ENCODE measurements at places on chromosomes 12 and 14.
A peak's percentile ranks its signal among the peaks of the same experiment; 100 is the strongest.

DNA sequence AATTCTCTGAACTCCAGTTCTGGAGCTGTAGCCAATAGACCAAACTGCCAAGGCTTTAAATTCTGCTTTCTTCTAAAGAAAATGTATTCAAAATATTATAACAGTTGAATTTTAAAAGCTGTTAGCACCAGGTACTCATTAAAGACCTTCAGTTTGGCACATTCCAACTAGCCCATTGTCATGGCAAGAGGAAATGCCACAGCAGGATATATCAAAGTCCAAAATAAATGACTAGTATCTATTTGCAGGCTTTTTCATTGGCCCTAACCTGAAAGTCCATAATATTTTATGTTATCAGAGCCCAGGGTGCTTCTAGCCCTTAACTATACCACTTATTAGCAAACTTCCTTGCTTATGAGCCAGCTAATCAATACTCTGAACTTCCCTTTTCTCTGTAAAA, 3.1 kb upstream of the RIC8B start:
- no peak for DNase-seq

- DNase-seq: no peak
These were observed 81.5 kb upstream of the TMCC3 start for GRCh38 chr12:94731733-94732360.

DNA sequence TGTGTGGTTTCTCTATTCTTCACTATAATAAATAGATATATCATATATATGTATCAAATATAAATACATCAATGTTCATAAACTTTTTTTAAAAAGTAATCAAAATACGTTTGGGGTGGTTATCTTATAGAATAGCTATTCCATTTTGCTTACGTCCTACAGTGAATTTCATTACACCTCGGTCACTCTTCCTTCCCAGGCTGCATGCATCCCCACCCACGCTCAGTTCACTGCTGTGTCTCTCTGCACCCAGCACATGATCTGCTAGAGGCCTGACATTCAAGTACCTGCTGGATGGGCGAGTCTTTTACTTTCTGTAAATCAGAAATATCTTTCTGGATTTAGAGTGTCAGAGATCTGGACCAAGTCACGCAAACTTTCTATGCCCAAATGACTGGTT, 3.6 kb downstream of the STX2 start:
- no peak for DNase-seq

DNA sequence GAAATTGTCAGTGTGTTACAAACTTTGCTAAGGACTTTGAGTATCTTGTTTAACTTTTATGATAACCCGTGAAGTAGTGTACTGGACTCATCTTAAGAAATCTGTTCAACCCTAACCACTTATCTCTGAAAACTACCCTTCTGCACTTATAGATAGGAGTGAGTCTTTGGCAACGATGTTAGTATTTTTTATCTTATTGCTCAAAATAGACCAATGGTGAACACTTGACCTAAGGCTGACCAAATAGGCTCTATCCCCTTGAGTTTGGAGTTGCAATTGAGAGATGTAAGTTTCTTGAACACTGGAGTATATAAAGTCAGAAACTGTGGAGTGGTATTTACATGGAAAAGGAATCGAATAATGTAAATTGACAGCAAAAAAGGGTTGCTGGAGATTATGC, 786.1 kb downstream of the TMTC2 start:
- no peak for DNase-seq

DNA sequence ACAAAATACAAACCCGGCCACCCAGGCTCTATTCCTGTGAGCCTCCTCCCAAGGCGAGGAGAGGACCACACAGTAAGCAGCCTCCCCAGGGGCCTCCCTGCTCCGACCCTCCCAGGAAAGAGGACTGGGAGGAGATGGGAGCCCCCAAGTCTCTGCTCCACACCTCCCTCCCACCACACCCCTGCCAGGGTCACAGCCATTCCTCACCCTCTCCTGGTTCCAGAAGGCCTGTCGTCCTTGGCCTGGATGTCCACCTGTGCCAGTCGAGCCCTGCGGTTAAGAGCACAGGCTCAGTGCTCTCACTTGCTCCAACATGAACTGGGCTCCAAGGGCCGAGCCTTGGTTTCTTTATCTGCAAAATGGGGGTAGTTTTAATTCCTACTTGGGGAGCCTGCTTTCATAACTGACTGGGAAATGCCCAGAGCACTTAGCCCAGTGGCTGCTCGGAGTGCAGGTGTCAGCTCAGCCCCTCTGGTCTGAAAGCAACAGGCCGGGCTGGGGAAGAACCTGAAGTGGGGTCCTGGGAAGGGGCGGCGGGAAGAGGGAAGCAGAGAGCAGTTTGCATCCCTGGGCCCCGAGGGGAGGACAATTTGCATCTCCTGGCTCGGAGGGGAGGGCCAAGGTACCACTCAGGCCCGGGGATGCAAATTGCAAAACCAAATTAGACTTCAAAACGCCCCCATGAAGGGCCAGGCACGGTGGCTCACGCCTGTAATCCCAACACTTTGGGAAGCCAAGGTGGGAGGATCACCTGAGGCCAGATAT, 23.6 kb downstream of the TCHP start:
- DNase-seq: no peak

DNA sequence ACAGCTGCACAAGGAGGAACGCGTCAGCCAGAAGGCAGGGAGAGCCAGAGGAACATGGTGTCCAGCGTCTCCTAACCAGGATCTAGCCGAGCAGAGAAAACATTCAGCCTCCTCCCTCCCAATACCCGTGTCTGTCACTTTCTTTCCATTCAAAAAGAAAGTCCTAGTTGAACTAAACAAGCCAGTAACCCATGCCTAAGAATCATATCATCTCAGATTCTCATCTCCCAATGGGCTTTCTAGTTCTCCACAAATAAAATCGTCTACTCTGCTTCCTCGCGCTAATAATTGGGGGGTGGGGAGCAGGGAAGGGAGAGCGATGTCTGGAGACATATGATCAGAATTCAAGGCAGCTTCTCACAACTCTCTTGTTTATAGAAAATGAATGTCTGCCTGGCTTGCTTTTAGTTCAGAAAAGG, 7.4 kb downstream of the NKX2-1 start:
- no peak for DNase-seq

DNA sequence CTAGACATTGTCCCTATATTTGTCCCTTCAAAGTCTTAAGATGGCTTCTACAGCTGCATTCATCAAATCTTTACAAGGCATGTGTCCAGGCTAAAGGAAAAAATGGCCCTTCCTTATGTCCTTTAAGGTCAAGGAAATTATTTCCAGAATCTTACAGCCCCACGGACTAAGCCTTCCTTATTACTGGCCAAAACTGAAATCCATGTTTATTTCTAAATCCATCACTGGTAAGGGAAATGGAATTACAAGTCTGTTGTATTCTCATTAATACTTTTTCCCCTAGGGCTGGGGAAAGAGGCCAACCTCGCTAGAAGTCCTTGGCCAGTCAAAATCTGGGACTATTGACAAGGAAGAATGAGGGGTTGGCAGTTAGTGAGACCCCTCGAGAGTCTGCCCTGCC, 252.5 kb downstream of the TMEM132C start:
- no peak for DNase-seq

GRCh38 chr12:90729736-90730135, 225.2 kb downstream of the CCER1 start:
- DNase-seq: no peak

DNA sequence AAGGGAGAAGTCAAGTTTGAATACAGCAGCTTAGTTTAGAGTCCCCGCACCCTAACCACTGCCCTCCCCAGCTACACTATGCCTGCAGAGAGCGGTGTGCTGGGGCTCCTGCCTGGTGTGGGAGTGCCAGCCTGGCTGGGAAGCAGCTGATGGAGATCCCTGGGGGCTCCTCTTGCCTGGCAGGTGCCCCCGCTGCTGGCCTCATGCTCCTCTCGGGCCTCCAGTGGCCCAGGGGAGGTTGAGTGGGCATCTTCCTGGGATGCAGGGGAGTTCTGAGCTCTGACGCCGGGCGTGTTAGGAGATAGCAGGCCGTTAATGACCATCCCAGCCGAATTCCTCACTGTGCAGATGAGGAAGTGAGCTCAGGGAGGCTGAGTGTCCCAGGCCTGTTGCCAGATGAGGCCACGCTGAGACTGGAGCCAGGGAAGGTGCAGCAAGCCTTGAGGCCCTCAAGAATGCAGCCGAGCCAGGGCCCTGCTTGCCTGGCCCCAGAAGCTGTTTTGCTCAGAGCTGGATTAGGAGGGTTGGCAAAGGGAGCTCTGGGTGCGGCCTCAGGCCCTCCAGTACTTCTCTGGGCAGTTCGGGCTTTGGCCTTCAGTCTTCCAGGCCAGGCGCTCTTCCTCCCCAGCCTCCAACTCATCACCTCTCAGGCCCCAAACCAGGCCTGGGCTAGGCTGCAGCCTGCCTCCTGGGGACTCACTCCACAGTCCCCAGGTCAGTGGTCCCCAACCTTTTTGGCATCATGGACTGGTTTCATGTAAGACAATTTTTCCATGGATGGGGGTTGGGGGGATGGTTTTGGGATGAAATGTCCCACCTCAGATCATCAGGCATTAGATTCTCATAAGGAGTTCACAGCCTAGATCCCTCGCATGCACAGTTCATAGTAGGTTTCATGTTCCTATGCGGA, 6.6 kb upstream of the CYP46A1 start:
- DNase-seq: no peak

DNA sequence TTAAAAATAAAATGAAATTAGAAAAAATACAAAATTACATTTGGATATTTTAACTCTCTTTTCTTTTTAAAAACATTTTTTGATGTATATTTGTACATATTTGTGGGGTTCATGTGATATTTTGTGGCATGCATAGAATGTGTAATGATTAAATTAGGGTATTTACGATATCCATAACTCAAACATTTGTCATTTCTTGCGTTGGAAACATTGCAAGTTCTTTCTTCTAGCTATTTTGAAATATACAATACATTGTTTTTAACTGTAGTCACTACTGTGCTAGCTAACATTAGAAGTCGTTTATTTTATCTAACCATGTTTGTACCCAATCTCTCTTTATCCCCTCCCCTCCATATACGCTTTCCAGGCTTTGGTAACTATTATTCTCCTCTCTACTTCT, 13.9 kb upstream of the EIF2S3B start:
- DNase-seq: no peak

GRCh38 chr12:15728118-15728598, 61.0 kb downstream of the EPS8 start:
- no peak for DNase-seq

DNA sequence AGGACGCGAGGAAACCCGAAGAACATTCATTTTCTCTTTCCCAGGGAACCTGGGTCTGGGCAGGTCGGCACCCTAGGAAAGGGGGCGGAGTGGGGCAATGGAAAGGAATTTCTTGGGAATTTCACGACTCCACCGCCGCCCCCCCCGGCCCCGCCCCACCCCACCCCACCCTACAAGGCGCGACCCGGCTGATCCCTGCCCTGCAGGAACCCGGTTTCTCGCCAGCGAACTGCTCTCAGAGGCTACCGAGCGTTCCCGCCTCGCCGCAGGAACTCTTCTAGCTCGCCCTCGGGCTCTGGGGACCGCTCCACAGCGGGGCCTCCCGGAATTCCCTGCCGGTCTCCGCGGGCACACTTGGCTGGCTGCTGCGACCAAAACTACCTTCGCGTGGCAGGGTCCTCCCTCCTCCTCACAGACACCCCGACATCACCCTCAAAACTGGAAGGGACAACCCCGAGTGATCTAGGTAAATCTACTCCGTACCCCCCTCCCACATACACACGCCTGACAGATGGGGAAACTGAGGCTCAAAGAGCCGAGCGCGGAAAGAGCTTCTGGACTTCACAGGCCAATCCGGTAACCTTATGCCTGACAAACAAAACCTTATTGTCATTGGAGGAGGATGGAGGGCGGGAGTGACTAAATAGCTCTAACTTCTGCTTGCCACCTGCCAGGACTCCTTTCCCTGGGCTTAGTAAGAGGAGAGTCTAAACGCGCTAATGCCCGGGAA, 785 bp upstream of the ACTN1 start:
- DNase-seq: no peak

- DNase-seq: no peak
These were observed 7.7 kb downstream of the THAP2 start for GRCh38 chr12:71671816-71672215.

- DNase-seq: no peak
These were observed 1197.5 kb downstream of the LRFN5 start for GRCh38 chr14:42804141-42804540.

- DNase-seq: no peak
These were observed 51.7 kb downstream of the ATP23 start for GRCh38 chr12:57993030-57993429.

- no peak for DNase-seq
These were observed 111.9 kb downstream of the CCDC60 start for GRCh38 chr12:119446459-119446858.

DNA sequence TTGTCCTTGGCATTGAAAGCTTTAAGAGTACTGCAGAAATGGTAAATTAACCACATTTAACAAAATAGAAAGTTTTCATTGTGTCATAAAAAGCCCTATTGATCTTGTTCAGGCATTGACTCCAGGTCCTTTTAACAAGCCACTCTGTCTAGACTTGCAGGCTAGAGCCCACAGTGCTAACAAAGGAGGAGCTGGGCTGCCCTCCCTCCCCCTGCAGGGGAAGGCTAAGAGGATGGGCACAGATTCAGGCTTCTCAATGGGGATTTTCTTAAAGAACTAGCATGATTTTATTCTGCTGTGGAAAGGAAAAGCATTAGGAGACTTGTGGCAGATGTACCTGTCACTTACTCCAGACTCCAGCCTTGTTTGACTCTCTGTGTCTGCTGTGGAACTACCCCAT, 463.6 kb downstream of the NRXN3 start:
- no peak for DNase-seq

- DNase-seq: peak; percentile 87
These were observed at the start of gene MOK for GRCh38 chr14:102304611-102305506. TSS of gene MOK (minus strand) at chr14:102305164. CDS start at chr14:102304968, 196 bp downstream.

DNA sequence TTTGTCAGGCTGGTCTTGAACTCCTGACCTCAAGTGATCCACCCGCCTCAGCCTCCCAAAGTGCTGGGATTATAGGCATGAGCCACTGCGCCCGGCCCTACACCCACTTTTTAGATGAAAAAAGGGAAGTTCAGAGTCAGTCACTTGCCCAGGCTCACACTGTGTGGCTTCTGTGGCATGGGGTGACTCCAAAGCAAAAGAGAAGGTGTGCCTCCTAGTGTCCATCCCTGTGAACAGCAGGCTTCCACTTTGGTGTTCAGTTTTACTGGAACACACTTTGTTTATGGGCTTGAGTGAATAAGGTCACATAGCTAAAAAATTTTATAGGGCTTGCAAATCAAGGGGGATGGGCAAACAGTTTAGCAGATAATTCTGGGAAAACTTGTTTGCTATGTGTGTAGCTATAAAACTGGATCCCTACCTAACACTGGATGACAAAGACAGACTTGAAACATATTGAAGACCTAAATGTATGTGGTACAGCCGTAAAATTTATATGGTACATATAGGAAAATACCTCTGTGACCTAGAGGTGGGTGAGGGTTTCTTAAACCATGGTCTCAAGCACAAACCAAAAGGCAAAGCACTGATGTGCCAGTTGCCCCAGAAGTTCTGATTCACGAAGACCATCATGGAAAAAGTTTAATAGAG, 54.9 kb downstream of the EID3 start:
- no peak for DNase-seq

DNA sequence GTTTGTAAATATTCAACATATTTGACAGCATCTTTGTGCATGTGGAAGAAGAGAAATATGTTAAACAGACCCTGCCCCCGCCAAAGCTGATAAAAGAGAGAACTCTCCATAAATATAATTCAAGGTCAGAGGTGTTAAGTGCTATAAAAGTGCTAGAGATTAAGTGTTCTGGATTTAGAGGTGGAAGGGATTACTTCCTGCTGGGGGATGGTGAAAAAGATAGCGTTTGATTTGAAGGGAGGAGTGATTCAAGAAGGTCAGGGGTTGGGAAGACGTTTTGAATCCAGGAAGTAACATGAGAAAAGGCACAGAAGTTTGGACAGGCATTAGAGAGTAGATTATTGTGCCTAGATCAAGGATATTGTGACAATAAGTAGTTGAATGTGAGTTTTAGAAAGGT, 30.2 kb downstream of the RIC8B start:
- DNase-seq: no peak
